AML-193 (cell line): ENCODE measurements at places on chromosomes 6 and 20.

GRCh38 chr6:128339635-128340450 lies 180.6 kb downstream of the PTPRK start:
- DNase-seq = no peak

DNA sequence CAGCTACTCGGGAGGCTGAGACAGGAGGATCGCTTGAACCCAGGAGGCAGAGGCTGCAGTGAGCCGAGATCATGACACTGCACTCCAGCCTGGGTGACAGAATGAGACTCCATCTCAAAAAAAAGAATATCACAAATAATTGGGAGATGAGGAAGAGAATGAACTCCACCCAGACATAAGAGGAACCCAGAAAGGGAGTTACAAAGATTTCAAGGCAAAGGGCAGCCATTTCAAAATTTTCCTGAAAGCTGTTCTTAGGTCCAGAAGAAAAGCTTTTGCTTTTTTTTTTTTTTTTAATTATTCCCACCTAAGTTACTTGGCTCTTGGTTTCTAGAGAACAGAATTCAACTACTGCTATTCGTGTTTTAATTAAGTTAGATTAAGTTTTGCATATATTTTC lies 23.8 kb downstream of the MYB start:
- no peak for DNase-seq

DNA sequence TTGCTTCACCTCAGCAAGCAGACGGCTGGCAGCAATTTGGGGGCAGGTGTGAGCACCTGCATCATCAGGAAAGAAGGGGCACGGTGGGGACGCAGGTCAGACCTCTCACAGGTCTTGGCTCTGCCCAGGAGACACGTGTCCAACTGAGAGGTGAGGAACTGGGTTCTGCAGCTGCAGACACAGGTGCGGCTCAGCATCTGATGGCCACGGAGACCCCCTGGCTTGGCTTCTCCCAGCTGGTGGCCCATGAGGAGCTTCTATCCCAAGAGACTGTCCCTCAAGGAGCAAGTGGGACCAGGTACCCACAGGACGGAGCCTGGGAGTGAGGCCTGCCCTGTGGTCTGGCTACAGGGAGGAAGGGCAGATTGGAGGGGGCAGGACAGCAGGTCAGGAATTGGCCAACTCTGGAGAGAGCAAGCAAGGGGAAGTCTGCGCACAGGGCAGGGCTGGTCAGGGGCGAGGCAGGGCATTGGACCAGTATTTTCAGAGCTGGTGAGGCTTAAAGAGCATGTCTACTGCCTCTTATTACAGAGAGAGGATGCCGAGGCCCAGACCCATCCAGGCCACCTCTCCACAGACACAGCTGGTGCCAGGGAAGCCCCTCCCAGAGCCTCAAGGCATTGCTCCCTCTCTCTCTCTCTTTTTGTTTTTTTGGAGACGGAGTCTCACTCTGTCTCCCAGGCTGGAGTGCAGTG lies 4.2 kb downstream of the STMN3 start:
- DNase-seq = no peak

- DNase-seq = no peak
Measured at GRCh38 chr20:11902285-11902697, 15.4 kb upstream of the BTBD3 start.

GRCh38 chr6:139764498-139764986 lies 390.1 kb upstream of the CITED2 start:
- DNase-seq = peak; percentile 87

DNA sequence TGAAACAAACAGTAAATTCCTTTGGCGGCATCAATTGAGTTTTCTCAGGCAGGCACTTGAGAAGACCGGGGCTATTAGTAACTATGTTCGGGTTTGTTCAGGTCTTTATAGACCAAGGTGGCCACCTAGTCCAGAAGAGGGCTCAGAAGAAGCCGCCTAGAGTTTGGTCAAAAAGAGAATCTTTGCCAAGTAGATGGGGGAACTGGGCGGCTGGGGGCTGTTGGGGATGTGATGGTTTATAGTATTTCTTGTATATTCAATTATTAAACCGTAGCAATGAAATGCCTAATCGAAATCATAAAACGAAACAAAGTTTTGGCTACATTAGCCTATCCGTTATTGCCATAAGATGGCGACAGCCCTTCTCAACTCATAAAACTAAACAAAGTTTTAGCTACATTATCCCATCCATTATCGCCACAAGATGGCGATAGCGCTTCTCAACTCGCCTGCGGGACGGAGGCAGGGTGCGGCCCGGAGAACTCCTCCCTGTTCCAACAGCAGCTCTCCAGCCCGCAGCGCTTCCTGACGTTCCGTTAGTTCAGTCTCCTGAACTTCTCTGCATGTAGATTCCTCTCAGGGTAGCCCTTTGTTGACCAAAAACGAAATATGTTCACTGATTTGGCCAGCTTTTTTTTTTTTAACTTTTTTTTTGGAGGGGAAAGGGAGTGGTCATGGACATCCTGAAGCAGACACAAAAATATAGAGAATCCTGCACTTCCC lies 120.5 kb upstream of the PRSS16 start:
- DNase-seq = peak; percentile 93

GRCh38 chr6:36906539-36907325 lies 21.0 kb downstream of the C6orf89 start:
- no peak for DNase-seq

- DNase-seq = peak; percentile 40
Measured at GRCh38 chr6:12595161-12595811, 121.3 kb upstream of the PHACTR1 start.

DNA sequence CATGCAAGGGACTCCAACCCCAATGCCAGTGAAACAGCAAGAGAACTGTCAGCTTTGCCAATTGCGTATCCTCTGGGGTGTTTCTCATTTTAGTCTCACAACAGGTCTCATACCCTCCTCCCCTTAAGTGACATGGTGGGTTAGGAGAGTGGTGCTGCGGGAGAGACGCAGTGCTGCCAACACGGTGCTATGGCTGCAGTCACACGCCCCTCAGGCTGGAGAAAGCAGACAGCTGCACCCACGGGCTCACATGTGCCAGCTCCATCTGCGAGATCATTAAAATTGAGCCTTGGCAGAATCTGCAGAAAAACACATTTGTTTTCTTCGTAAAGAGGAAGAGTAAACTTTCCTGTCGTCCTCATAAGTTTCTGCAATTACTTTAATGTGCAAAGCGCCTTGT lies 114.7 kb downstream of the ANKRD60 start:
- no peak for DNase-seq

DNA sequence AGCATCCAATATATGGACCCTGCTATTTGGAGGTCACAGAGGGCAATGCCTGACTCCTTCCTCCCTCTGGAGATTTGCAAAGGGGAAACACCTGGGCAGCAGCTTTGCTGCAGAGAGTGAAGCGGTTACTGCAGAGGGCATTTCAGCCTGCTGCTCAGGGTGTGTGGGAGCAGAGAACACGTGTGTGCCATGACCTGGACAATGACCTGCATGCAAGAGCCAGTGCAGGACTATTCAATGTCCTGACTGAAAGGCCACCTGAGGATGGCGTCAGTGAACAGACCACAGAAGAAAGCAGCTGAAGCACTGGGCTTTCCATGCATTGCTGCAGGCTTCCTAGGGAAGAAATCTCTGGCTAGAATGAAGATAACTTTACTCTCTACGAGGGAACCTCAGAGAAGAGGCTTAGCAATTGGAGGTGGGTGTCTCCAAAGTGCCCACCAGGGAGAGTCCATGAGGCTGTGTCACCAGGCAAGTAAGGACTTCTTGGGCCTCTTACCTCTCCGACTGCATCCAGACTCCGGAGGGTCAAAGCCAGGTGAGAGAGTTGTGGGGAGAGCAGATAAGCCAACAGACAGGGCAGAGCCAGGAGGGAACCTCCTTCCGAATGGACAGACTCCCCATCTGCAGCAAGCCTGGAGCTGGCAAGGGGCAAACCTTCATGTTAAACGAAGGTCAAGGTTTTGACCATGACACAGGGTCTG lies 52.9 kb upstream of the PMEPA1 start:
- DNase-seq = no peak

DNA sequence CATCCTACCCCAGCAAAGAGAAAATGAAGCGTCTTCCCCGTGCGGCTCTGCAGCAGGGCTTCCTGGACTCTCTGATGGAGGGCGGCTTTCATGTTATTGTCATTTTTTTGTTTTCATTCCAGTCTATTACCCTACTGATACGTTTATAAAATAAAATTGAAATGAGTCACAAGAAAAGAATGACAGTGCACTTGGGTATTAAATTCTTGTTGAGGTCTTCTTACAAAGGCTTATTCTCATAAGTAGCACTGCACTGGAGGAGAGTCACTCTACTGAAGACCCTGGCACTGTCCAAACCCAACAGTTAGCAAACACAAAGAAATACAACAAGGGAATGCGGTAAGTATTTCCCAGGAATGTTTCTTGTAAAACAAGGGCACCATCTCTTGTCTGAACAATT lies 379.3 kb downstream of the MAFB start:
- DNase-seq = no peak

DNA sequence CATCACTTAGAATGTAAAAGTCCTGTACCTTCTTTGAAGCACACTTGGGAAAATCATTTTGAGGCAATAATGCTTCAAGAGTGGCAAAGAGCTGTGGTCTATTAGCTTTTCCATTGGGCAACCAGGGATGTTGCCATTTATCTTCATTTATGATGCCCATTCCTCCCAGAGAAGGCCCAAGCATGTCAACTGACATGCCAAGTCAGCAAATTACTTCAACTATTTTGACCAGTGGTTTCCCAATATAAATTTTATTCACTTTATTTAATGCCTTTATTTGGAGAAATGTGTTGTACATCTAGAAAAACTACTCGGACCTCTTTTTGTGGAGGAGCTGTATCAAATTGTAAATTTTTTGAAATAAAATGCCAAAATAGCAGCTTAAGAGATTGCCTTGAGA lies 164.1 kb upstream of the PCSK2 start:
- no peak for DNase-seq

DNA sequence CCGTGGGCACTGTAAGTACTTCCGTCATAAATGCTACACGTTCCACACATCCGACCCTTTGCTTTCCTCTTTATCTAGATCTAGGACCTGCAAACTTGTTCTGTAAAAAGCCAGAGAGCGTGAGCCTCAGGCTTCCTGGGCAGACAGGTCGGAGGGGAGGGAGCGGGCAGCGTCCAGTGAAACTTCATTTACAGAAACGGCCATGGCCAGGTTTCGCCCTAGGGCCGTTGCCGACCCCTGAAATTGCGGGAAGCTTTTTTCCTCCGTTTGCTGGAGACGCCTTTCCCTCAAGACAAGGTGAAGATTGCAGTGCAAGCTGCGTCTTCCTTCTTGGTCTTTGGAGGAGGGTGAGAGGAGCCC lies 155.4 kb downstream of the DLL1 start:
- DNase-seq = no peak

DNA sequence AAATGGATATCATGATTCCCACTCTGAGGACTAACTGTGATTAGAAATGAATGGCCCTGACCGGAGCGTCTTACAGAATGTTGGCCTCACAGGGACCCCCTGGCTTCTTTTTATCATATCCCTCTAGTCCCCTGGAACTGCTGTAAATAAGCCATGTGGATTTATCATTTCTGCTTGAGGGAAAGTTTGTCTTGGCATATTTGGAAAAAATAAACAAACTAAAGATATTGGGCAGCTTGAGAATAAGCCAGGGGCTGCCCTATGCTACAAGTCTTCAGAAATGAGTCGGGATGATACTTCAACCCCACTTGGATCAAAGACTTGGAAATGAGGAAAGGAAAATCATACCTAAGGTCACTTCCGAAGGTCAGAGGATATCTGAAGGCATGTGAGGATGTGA lies 179.1 kb downstream of the THBS2 start:
- no peak for DNase-seq

GRCh38 chr6:125314009-125314581 lies 12.3 kb upstream of the HDDC2 start:
- DNase-seq = peak; percentile 79

DNA sequence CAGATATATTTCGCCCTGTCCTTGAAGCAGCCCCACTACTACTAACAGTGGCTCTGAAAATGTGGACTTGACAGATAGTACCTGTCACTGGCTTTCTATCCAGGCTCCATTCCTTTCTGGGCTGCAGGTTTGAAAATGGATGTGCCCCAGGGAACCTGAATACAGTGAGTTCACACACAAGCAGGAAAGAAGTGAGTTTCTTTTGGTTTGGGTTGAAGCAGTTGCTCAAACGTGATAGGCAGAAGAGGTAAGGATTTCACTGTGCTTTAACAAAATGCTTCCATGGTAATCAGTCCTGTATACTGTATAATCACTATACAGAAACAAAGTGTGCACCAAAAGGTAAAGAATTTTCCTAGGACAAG lies 382.9 kb downstream of the PRKN start:
- no peak for DNase-seq

DNA sequence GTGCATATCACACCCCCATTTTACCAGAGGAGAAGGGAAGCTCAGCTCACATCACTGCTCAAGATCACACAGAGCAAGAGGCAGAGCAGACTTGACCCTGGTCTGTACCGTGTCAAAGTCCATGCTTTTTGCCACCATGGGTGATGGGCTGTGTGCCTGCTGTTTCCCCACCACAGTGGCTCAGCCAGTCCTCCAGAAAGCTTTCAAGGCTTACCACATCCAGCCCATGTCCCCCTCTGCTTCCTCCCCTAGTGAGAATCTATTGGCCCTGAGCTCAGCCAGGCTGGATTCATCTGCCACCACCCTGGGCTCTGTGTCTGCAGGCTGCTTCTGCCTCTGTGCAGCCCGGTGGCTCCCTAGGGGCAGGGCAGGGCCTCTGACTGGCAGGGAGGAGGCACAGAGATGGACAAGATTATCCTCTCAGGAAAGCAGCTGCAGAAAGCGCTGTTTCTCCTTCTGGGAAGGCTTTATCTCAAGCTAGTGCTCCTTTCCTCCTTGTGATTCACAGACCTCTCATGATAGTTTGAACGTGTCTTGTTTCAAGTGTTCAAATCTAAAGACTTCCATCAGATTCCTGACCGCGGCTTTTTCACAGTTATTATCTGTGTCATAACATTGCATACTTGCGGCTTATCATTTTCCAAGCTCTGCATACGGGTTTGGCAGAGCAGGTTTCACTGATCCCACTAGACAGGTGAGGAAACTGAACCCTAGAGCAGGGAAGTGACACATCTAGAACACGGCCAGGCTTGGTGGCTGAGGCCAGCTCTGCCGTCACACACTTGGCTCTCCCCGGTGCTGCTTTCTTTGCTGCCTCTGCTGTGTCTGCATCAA lies 37.4 kb downstream of the VEGFA start:
- no peak for DNase-seq

DNA sequence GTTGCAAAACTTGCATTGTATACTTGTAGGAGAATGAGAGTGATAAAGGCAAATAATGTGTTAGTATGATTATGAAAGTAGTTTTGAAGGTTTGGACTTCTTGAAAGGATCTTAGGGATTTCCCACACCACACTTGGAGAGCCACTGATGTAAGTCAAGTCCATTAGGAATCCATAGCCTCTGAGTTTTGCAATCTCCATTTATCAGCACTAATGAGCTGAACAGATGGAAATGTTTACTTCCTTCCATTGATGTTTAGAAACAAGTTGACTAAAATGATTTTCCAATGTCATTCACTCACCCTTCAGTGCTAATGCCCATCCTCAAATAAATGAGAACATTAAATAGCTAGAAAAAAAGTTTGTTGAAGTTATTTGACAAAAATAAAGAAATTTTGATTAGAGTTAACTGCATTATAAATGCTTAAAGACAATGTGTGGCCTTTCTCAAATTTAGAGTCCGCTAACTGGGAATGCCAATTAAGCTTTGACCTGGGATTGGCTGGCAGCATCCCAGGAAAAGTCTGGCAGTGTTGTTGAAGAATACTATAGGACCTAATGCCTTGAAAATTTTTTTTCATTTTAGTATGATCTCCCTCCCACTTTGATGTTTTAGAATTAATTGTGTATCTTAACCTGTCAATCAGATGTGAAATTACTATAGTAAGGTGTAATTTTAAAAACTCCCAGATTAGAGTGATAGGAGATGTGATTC lies 68.0 kb downstream of the SLC35F1 start:
- DNase-seq = no peak
